ENCODE measurements at places on chromosomes 16 and 17.
A peak's percentile ranks its signal among the peaks of the same experiment; 100 is the strongest.

DNA sequence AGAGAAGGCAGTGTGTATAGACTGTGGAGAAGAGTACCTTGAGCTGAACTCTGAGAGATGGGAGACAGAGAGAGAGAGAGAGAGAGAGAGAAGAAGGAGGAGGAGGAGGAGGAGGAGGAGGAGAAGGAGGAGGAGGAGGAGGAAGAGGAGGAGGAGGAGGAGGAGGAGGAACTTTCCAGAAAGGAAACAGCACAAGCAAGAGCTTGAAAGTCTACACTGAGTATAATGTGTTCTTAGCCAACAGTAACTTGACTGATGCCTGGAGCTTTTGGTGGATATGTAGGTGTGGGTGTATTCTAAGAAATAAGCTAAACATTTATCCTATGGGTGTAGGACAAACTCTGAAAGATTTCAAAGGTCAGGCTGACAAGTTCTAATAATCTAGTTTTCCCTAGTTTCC is 116.4 kb downstream of the SNX11 start:
- no peak for DNase-seq

GRCh38 chr16:49351096-49351487 is 22.5 kb upstream of the C16orf78 start:
- no peak for DNase-seq

GRCh38 chr16:14454391-14454790 is 175.7 kb downstream of the PARN start:
- DNase-seq, result no peak

DNA sequence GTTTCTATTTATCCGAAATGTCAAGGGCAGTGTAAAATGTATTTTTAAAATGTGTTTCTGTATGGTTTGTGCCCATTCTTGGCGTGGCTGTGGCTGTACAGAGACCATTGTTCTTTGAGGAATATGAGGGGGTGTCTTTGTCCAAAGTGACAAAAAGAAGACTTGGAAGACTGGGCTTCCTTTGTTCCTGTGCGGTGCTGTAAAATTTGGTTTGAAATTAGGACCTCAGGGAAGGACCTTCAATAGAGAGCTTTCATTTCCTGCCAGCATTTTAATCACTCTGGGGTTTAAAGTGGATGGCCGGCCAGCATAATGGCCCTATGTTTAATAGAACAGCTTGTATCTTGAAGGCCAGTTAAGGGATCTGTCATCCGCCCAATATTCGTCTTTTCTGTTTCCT is 190.1 kb upstream of the TBX2 start:
- no peak for DNase-seq

DNA sequence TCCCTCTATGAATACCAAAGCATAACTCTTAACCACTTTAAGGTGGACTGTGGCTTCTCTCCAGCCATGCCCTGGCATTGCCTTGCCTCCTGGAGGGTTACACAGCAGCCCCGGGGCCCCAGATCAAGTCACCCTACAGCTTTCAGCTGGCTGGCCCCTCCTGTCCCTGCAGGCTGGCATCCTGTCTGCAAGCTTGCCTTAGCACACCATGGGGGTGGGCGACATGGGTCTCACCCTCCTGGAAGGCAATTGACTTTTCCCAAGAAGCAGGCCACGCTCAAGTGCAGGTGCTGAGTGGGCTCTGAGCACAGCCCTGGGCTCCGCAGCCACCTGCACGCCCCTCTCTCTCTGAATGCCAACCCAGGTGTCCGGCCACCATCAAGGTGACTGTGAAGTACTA is 25.8 kb upstream of the AKTIP start:
- DNase-seq, result no peak

DNA sequence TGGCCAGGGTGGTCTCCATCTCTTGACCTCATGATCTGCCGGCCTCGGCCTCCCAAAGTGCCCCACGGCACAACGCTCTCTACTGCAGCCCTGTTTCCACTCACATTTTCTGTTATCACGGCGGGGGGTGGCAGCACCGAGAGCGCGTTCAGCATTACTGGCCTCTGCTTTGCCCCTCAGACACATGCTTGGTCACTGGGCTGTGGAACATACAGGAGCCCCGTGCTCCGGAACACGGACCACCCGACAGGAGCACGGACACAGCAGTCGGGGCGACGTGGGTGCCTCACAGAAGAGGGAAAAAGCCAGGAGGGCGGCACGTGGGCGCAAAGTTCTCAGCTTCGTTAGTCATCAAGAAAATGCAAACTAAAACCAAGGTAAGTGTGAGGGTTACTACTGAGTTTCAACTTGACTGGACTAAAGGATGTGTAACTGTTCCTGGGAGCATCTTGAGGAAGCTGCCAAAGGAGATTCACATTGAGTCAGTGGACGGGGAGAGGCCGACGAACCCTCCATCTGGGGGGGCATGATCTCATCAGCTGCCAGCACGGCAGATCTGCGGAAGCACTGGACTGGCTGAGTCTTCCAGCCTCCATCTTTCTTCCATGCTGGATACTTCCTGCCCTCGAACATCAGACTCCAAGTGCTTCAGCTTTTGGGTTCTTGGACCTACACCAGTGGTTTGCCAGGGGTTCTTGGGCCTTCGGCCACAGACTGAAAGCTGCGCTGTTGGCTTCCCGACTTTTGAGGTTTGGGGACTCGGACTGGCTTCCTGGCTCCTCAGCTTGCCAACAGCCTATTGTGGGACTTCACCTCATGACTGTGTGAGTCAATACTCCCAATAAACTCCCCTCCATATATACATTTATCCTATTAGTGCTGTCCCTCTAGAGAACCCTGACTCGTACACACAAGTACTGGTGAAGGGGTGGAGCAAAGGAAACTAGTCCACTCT is 106.8 kb downstream of the ZNF778 start:
- no peak for DNase-seq

DNA sequence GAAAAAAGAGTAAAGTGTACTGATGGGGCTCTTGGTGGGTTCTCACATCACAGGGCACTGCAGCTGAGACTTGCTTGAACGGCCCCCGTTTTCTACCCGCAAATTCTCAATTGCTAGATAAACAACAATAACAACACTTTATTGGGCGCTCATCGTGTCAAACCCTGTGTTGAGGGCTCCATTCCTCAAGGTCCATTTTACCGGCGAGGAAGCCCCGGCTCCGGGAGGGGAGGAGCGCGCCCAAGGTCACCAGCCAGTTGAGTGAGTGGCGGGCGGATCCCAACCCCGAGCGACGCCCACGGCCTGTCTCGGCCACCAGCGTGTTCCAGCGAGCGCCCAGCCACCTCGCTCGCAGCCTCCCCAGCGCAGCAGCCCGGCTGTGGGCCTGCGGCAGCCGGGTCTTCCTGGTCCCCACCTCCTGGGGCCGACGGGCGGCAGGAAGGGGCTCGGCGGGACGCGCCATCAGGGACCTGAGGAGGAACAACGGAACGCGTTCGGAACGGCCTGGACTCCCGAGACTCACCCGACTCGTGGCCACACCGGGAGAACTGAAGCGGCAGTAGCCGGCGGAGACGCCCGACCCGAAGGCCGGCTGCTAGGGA is 373 bp downstream of the CMC2 start:
- peak; percentile 46 for DNase-seq

DNA sequence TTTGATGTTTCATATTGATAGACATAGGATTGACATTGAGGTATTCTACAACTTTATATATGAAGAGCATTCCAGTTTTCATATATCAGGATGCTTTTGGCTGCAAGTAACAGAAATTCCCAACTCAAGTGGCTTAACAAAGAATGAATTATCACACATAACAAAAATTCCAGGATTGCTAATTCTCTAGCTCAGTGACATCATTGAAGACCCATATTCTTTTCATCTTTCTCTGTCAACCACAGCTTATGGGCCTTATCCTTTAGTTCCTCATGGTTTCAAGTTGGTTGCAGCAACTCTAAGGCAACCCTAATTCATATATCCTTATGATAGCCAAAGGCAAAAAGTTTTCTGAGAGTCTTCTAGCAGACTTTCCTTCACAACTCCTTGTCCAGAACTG is 91.5 kb upstream of the HAS3 start:
- DNase-seq, result no peak

DNA sequence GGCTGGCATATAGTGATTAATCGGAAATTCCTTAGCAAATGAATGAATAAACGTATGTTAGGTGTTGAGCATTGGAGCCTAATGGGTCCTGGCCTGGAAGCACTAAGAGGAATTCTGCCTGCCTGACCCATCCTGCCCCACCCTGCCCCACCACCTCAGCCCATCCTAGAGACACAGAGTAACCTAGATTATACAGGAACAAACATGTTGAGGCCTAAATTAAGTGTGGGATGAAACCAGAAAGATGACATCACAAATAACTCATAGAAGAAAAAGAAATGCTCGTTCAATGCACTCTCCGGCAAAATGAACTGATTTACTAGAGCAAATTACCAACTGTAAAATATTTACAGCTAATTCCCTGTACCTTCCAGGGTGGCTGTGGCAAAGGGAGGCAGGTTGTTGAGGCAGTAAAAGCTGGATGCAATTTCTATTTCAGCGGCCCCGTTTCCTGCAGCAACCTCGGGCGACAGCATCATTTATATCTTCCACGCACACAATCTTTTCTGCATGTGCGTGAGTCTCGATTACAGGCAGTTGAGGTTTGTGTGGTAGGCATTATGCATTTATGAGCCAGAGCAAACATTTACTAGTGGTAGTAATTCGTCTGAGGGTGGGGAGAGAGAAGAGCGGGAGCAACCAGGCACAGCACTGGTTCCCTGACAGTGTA is 417.2 kb downstream of the HS3ST4 start:
- no peak for DNase-seq

DNA sequence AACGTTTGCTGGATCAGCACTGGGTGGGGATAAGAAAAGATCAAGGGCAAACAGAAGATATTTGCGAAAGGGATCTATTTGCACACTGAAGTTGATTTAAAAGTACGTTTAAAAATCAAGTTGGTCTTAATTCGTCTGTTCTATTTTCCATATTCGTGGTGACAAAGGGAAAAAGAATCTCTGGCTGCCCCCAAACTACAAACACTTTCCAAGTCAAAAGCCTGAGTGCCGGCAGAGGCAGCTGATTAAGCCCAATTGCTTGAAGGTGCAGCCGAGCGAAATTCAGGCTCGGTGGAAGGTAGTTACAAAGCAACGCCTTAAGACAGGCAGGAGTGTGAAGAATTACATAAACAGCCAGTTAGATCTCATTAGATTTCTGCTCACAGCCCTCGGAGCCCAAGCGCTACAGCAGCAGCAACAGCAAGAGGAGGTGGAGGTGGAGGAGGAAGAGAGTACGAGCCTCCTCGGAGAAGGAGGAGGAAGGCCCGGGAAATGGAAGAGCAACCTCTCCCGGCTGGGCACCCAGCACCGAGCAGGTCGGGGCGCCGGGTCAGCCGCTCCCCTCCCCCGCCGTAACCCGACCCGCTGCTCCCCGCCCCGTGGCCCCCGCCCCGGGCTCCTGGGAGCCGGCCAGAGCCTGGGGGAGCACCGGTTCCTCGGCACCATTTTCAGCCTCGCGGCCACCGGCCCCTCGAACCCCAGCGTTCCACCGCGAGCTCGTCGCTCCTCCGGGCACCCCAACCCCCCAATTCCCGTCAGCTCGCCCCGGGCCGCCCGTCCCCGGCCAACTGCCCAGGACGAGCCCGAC is 890 bp downstream of the TOB1 start:
- no peak for DNase-seq
